ENCODE measurements at places on chromosomes 7 and 10.
A peak's percentile ranks its signal among the peaks of the same experiment; 100 is the strongest.

DNA sequence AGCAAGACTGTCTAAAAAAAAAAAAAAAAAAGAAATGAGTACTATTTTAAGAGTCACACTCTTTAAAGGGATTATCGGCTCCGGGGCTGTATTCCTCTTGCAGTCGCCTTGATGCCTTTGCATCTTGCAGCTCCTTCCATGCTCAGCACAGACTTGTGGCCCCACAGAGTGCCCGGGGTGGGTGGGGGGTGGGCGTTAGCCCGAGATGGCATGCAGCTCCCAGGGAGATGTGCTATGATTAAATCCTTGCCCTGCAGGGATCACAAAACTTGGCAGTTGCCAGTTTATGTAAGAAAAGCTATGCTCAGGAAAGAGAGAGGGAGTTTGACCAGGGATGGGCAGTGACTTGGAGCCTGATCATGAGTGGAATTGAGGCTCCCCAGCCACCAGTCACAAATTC is 81.9 kb downstream of the CCDC3 start:
- DNase-seq = no peak

- DNase-seq = peak; percentile 49
These were observed 10.7 kb upstream of the IDI2 start for GRCh38 chr10:1036341-1036791.

DNA sequence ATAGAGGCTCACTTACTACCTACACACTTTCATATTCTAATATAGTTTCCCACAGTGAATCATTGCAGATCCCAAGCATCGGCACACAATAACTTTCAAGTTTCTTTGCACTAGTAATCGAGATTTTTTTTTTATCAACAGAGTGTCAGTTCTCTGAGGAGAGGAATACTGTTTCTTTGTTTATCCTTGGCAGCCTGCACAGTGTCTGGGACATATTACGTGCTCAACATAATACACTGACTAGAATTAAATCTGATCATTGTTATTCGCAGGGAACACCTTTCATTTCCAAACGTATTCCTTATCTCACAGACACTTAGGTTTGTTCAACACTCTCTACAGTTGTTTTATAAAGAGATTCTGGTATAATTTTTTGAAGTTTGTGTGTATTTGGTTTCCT is 95.3 kb downstream of the CACNA2D1 start:
- no peak for DNase-seq

- DNase-seq = no peak
These were observed 42.3 kb downstream of the BZW2 start for GRCh38 chr7:16688249-16688648.

- peak; percentile 18 for DNase-seq
These were observed 744 bp downstream of the FRAT2 start for GRCh38 chr10:97333601-97334369.

DNA sequence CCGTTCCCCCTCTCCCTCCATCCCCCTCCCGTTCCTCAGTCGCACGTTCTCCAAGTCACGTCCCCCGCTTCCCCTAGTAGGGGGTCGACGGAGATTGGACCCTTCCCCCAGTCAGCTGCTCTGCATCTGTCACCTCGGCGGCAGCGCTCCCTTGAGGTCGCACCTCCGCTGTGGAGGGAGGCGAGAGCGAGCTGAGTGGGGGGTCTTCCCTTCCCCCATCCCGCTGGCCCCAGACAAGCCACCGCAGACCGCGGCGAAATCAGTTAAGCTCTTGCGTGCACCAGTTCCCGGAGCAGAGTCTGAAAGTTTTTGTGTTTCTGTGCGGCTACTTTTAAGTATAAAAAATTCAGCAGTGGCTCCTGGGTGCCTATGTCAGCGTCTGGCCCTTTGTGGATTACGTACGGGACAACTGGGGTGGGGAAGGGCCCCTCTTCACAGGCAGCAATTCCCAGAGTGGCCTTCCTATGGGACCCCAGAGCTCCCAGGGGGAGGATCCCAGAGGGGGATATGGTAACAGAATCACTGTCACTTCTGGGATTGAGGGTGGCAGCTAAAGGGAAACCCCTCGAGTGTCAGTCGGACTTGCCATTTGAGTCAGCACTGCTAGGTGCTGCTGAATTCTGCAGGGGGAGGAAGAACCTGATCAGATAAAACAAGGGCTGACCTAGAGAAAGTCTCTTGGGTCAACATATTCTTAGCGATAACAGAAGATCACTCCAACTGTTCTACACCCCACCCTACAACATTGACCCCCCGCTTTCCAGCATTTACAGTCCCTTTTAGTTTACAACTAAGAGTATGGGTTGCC is 12.5 kb upstream of the DDIT4 start:
- peak; percentile 40 for DNase-seq

- DNase-seq = no peak
These were observed 24.3 kb downstream of the KIF5B start for GRCh38 chr10:32031920-32032319.

DNA sequence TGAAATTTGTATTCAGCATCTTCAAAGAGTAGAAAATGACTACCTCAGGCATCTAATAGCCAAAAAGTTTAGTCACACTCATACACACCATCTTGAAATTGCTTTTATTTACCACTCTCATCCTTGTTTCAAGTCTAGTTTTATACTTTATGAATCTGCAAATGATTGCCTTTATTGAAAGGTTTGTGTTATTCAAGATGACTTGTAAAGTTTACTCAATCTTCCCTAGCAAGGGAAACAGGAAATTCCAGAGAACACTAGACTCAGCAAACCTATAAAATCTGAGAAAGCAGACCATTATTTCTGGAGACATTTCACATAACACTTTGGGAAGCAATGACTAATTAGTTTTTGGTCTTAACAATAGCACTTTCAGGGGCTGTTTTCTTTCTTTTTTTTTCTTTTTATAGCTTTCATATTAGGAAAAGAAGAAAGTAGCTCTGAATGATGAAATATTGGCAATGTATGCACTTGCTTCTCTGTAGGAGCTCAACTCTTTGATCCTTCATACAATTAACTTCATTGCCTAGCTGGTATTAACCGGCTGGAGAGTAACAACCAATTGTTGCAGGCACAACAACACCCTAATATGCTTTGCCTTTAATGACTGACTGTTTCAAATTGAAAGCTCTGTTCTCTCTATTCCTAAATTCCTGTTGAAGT is 68.9 kb upstream of the HDAC9 start:
- no peak for DNase-seq

DNA sequence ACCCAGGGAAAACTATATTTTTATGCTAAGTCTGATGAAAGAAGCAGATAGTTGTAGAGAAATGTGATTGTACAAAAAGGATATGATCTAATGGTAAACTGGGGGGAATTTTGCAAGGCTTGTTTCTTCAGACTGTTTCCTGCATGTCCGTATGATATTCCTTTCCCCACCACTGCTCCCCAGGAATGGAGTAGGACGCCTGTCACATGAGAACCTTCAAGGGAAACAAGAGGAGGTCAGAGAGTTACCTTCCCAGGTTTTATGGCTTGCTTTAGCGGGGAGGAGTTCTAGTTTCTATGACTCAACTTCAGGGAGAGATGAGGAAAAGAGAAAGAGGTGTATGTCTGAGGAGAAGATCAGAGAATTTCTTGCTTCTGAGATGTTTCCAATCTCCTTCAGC is 16.4 kb upstream of the ITPRID1 start:
- DNase-seq = no peak

- no peak for DNase-seq
These were observed 165.5 kb downstream of the MAGI2 start for GRCh38 chr7:79287981-79288380.

- no peak for DNase-seq
These were observed 132.2 kb downstream of the CD36 start for GRCh38 chr7:80770675-80771081.

GRCh38 chr7:149666360-149666945 is 106.9 kb downstream of the ZNF467 start:
- DNase-seq = no peak

DNA sequence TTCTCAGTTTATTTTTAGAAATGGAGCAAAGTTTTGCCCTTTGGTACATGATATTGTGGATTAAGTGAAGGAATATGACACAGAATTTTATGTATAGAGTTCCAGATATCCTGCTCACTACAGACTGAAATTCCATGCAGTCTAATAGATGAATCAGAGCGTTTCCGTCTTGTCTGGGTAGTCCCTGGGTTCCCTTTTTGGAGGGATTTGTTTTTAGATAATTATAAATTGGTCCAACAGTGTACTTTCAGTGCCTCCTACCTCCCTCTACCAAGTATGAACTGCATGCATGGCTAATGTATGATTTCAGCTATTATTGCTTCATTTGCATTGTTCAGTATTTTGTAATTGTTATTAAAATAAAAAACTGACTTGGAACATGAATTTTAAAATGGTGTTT is 74.4 kb downstream of the SEPTIN7 start:
- no peak for DNase-seq

DNA sequence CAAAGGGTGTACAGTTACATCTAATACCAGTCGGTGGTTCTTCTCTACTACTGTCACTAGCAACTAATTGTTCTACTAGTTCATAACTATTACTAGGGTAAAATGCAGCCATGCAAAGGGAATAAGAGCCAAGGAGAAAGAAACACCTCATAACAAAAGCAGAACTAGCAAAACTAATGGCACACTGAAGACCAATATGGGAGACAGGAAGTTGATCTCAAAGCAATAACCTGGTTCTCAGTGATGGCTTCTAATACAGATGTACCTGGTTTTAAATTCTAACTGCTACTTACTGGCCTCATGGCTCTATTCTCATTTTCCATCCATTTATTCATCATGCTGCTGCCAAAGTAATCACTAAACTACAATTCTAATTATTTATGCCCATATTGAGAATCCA is 170.3 kb downstream of the SEMA3E start:
- no peak for DNase-seq

- DNase-seq = no peak
These were observed 723.6 kb downstream of the INHBA start for GRCh38 chr7:40979296-40979695.

GRCh38 chr10:112215342-112215774 is 31.8 kb upstream of the GPAM start:
- no peak for DNase-seq

- DNase-seq = no peak
These were observed 116.6 kb upstream of the CDK1 start for GRCh38 chr10:60661637-60662036.

GRCh38 chr10:71501402-71501801 is 104.7 kb downstream of the CDH23 start:
- no peak for DNase-seq

DNA sequence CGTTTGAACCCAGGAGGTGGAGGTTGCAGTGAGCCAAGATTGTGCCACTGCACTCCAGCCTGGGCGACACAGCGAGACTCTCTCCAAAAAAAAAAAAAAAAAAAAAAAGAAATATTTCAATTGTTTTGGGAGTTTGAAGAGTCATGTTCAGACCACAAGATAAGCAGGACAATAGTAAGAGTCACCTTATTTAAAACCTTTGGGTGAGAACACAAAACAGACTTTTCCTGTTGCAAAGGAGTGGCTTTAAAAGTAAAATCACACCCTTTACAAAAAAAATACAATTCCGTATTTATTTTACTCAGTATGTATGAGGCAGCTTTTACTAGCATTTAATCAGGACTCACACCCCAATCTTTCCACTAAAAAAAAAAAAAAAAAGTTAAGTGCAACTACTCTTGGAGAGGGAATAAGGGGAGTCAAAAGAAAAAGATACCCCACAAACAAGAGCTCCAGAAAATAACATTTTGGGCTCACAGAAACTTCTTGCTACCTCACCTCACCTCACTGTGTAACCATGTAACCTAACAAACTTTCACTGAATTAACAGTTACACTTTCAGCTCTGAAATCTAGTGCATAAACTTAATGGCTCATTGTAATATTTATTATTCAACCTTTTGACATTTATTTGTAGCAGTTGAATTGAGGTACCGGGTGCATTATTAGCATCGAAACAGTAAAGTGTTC is 11.2 kb downstream of the SKIDA1 start:
- no peak for DNase-seq

DNA sequence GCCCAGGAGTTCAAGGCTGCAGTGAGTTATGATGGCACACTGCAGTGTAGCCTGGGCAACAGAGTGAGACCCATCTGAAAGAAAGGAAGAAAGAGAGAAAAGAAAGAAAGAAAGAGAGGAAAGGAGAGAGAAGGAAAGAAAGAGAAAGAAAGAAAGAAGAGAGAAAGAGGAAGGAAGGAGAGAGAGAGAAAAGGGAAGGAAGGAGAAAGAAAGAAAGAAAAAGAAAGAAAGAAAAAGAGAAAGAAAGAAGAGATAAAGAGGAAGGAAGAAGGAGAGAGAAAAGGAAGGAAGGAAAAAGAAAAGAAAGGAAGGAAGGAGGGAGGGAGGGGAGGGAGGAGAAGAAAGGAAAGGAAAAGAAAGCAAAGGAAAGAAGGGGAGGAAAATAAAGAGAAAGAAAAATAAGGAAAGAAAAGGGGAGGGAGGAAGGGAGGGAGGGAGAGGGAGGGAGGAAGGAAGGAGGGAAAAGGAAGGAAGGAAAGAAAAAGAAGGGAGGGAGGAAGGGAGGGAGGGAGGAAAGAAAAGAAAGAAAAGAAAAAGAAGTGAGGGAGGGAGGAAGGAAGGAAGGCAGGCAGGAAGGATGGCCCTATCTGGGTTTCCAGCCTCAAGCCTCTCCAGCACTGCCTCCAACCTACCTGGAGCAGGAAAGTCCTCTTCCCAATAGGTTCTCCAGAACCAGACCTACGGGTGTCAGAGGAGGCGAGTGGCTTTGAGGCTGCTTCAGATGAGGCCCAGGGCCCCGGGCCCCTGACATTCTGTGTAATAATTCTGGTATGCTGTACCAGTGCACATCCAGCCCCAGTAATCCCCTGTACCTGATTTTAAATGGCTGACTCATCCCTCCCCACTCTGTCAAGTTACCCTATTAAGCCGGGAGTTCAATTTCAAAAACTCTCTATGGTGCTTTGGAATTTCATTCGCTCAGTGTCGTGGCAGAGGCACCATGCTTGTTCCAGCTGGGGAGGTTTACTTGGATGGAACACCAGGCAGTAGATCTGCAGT is 6.8 kb upstream of the PARD3 start:
- no peak for DNase-seq

DNA sequence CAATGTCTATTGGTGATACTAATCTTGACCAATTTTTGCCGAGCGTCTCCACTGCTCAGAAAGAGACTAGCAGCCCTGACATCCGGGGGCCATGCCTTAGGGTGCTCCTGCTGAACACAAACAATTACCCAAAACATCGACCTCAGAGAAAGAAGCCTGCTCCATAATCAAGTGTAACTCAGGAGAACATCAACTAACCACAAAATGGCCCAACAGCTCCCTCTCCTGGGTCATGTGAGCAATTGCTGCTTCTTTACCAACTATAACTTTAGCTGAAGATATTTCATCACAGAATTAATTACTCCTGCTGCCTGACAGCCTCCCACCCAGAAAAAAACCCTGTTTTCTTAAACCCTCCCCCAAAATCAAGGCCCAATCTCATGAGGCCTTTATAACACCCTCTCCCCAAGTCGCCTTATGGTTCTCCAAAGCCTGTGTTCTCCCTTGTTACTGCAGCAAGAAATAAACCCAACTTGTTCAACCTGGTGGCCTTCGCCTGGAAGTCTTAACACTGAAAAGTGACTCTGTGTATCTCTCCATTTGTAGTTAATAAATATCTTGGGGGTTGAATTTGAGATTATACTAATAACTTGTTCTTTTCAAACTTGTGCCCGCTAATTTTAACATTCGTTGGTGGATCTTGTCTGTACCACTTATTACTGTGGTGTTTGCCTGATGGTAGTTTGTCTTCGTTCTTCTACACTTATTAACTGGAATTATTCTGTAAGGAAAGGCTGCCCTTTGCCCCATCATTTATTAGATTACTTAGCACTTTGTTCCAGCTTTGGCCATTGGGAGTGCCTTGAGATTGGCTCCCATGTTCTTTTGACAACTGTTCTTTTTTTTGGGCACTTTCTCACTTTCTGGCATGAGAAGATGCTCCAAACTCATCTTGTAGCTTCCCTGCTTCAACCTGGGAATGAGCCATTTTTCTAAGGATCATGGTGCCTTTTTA is 21.2 kb upstream of the RAMP3 start:
- peak; percentile 61 for DNase-seq

All from stimulated activated CD4-positive, alpha-beta T cell treated with anti-CD3 and anti-CD28 coated beads, Interleukin-4, amount 100 ng/mL, for 4 hours (primary cell).